Hindlimb muscle (tissue), 1 donor: ENCODE measurements at places on chromosomes 3 and 15. TPM values are rescaled to one million over a fixed set of nuclear protein-coding genes. Genes with fewer than 3 reads are reported as not detected.
A peak's percentile ranks its signal among the peaks of the same experiment; 100 is the strongest.

- DNase-seq, result no peak
Observed at GRCh38 chr3:13633176-13633575, 84.3 kb downstream of the FBLN2 start.

- DNase-seq, result no peak
Observed at GRCh38 chr3:149003653-149004305, 12.4 kb downstream of the GYG1 start.

DNA sequence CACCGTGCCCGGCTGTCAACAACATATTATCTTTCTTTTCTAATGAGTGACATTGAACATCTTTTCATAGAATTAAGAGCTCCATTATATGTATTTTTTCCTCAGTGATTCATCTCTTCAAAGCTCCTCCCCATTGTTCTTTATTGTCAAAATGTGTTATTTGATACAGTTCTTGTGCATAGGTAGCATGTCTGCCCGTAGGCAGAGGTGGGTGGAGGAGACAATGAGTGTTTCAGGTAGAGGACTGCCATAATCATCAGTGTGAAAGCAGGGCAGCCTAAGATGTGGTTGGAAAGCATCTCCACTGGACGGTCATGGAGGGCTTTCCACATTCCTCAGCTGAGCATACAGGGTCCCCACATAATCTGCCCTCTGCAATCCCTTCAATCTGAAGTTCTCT is 452.0 kb upstream of the MCTP2 start:
- no peak for DNase-seq

Gene SPATA12
- polyA plus RNA-seq, result 0.08 TPM

- DNase-seq, result peak; percentile 13
Observed at GRCh38 chr3:136078421-136079364, 113.2 kb downstream of the PPP2R3A start.

DNA sequence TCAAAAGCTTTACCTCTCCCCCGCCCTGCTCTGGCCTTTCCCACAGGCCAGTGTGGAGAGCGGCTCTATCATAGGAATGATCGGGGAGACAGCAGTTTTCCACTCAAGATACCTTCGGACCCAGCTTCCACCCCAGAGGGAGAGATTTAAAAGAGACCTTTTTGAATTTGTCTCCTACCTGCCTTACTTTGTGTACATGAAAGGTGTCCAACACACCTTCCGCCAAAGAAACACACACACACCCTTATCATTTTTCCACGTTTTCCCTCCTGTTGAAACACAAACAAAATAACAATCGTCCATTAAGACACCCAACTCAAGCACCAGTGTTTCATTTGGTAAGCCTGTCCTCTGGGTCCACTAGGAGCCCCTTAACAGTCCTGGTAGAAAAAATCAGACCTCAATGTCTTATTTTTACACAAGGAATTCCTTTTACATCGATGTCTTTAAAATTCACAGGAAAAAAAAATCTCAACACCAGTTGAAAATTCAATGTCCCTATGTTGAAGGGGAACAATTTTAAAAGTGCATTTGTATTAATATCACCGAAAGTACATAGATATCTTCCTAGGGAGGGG is 4.0 kb downstream of the HES1 start:
- DNase-seq, result no peak
